ENCODE measurements at places on chromosomes 16 and 17.

DNA sequence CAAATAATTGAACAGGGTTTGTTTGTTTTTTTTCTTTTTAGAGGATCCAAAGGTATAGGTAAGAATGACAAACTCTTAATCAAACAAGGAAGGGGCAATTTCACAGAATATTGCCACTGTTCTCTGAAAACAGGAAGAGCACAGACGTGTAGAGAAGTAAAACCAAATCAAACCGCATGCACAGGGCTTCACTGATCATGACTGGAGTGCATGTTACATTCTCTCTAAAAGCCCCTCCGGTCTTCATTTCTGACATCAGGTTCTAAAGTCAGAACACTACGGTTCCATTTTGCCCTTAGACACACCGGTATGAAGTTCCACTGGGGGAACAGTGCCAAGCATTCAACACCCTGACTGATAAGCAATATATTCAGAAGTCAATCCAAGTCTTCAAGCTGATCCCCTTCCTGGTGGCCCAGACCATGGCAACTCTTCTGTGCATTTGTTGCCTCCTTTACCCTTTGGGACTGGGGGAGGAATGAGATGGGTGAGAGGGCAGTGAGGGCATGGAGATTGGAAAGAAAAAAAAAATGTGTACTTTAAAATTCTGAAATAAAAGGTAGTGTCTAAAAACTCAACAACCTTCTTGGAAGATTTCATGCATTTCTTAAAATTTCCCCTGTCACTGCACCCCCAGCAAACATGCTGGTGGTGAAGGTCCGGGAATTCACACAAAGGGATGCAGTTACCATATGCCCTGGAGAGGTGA is 1.4 kb downstream of the MMD start:
- no peak for DNase-seq

DNA sequence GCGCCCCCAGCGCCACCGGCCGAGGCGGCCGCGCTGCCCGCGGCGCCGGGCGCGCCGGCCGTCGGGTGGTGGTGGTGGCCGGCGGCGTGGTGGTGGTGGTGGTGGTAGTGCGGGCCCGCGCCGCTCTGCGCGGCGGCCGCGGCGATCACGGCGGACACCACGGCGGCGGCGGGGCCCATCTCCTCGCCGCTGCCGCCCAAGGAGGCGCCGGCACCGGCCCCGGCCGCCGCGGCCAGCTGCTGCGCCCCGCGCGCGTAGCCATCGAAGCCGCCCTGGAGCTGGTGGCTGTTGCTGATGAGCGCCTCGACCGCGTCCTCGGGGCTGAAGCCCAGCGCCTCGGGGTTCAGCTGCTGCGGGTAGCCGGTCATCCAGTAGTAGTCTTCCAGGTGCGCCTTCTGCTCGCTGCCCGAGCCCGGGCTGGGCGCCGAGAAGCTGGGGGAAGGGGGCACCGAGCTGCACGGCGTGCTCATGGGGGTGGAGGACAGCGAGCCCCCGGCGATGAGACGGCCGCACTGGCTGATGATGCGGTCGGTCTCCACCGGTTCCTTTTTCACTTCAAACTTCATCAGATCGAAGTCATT is 1.2 kb downstream of the MAF start:
- DNase-seq: peak; percentile 74

- peak; percentile 76 for DNase-seq
These were observed 24.9 kb downstream of the SBK1 start for GRCh38 chr16:28317040-28317880.

- no peak for DNase-seq
These were observed 17.8 kb downstream of the IRX3 start for GRCh38 chr16:54268766-54269165.

- peak; percentile 64 for DNase-seq
These were observed 209.1 kb downstream of the SPECC1 start for GRCh38 chr17:20218272-20218671.

DNA sequence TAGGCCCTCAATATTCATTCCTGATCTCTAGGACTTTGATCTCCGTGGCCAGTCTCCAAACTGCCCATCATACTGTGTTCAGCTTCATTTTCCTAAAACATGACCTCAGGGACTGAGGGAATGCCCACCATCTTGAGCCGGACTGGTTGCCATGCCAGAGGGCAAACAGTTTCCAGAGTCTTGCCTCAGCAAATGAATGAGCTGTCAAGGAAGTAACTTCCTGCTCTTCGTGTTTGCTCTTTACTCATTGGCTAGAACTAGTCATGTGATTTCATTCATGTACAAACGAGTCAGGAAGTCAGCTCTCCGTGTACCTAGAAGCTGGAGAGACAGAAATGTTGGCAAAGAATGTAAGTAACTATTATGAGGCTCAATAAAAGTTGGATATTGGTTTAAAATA is 50.2 kb downstream of the ANKFN1 start:
- no peak for DNase-seq

DNA sequence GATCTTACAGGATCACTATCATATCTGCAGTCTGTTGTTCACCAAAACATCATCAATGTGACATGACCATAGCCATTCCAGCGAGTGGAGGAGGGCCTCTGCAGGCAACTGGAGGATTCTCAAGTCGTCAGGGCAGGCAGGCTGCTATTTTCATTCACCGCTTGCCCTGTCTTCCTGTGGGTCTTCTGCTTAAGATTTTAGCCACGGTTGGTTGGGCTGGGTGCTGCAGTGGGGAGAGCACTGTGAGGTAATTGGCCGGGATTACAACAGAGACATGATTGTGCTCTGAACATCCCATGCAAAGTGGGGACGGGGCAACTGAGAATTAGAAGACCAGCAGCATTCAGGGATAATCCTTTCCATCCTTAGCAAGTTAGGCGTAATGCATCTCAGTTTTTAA is 245.9 kb downstream of the CPPED1 start:
- DNase-seq: peak; percentile 52

DNA sequence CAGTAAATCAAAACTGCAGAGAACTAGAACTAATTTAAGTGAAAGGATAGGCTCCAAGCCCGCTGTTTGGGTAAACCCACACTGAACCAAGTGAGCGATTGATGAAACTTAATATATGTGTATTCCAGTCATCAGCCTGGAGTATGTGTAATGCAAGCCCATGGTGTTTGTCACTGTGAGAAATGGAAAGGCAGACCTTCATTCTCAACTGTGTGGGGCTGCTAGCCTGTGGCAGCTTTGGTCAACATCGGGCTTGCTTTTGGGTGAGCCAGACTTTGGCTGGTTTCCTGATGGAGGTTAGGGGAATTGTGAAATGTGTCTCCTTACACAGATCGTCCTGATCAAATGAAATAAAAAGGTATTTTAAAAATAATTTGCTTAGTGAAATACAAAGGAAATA is 279.9 kb downstream of the IRX3 start:
- DNase-seq: no peak

GRCh38 chr16:11175787-11176341 is 80.1 kb downstream of the SOCS1 start:
- DNase-seq: no peak

- peak; percentile 82 for DNase-seq
These were observed at the start of gene PIK3R5 for GRCh38 chr17:8965394-8966168. PIK3R5 (minus strand) TSS chr17:8965707; CDS start chr17:8911494, 54,213 bp downstream.

- DNase-seq: no peak
These were observed 85.0 kb downstream of the SNX29 start for GRCh38 chr16:12061336-12062055.

DNA sequence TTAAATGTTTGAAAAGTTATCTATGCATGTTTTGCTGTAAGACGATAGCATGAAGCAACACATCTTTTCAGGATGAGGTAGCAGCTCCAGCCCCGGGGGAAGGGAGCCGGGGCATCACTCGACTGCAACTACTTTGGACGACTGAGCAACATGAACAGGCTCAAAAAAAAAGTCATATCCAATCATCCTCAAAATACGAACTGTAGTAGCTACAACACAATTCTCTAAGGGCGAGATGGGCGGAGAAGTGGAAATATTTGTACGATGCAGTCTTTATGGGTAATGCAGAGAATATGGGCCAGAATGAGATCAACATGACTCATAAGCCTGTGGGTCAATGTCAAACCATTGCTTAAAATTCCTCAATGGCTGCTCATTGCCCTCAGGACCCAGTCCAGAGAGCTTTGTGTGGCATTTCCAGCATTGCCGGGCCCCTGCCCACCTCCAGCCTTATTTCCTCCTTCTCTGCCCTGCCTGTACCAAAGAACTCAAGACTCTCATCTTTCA is 17.7 kb upstream of the SMURF2 start:
- DNase-seq: no peak

Data from neural progenitor cell (in vitro differentiated cells).